ENCODE measurements at places on chromosomes 3 and 15. TPM values are rescaled to one million over a fixed set of nuclear protein-coding genes. Genes with fewer than 3 reads are reported as not detected.

TGM5 gene
- not detected for total RNA-seq

DNAH12 gene
- total RNA-seq: under 0.01 TPM

HTR3E gene
- not detected for total RNA-seq

TUSC7 gene
- total RNA-seq: not detected

NMD3 gene
- 67.9 TPM for total RNA-seq

GOLGA8J gene
- not detected for total RNA-seq

SPRED1 gene
- total RNA-seq: 24.5 TPM

KNL1 gene
- 11.8 TPM for total RNA-seq

NME9 gene
- total RNA-seq: 0.65 TPM

GOLGA6L24 gene
- total RNA-seq: not detected

MYEF2 gene
- 15.0 TPM for total RNA-seq

EAF2 gene
- 0.33 TPM for total RNA-seq

AAGAB gene
- 36.9 TPM for total RNA-seq

FBLN2 gene
- total RNA-seq: 1.2 TPM

VPS39 gene
- total RNA-seq: 51.6 TPM

CPLX3 gene
- not detected for total RNA-seq

B3GNT5 gene
- 28.3 TPM for total RNA-seq

MCTP2 gene
- 3.2 TPM for total RNA-seq

ANKRD63 gene
- not detected for total RNA-seq

All from vein endothelial cell (primary cell).